ENCODE measurements at places on chromosomes 4 and X.

DNA sequence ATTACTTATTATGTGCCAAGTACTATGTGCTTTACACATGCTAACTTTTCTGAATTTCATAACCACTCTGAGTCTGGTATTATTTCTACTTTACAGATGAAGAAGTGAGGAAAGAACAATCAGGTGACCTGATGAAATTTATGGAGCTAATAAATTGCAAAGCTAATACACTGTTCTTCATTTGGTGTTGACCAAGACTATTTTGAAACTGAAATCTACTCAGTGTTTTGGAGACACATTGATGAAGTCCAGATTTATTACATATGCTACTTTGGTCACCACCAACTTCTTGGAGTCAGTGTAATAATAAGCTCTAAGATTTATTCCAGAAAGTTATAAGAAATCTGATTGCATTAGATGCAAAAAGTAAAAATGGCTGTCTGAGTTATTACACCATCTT lies 637.9 kb downstream of the FAT4 start:
- no peak for DNase-seq

- DNase-seq = no peak
Observed at GRCh38 chr4:182528819-182529218, 285.6 kb downstream of the TENM3 start.

GRCh38 chr4:144104509-144105130 lies 35.9 kb downstream of the GYPA start:
- DNase-seq = no peak

DNA sequence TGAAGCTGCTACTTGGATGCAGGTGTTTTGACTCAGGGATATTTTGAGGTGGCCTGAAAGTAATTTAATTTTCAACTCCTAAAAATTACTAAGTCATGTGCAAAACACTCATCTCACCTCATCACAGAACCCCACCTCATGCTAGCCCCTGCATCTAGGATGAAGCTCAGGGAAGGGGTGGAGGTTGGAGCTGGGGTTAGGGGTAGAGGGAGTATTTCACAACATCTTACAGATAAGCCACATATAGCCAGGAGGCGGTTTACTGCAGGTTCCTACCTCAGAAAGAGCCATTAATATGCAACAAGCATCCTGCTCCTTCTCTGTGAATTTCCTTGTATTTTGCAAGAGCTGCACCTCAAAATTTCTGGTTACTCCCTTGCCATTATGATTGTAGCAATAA lies 70.5 kb upstream of the TSPAN5 start:
- no peak for DNase-seq

GRCh38 chr4:102193145-102193544 lies 152.1 kb downstream of the SLC39A8 start:
- DNase-seq = no peak

DNA sequence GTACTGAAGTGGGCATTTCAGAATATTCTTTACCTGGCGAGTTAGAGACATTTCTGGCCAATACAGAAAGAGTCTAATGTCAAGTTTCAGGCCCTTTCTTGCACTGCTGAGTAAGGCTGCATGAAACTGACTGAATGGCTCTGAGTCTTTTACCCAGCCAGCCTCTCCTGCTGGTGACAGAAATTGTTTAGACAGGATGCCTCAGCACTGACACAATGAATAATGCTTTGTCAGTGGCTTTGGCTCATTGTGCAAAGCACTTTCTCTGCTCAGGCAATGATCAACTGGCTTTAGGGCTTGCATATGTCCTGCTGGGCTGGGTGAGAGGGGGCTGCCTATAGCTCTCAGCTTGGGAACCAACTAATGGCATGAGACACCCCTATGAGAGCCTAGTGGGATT lies 45.5 kb downstream of the CLNK start:
- DNase-seq = no peak

DNA sequence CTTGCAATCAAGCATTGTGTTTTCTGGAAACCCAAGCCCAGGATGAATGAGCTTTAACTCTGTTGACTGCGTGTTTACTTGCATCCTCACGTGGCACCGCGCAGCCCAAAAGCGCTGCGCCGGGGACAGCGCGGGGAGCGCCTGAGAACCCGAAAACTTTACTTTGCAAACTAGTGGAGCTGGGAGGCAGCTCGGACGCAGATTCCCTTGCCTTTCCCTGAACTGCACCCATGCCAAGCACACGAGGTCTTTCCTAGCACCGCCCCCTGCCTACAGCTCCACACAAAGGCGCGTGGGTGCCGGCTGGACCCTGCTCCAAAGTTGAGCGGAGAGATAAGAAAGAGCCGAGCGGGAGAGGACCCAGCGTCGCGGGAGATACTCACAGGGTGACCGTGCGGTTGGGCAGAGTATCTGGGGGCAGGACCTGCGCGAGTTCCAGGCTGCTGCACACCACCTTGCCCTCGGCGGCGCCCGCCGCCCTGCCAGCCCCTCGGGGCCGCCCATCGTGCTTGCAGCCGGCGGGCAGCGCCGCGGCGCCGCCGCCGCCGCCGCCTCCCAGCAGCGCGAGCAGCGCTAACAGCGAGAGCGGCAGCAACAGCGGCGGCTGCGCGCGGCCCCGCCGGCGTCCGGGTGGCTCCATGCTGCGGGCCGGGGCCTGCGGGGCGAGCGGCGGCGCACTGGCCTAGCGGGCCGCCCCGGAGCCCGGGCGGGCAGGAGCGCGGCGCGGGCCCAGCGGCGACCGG lies 550 bp downstream of the ADGRA3 start:
- DNase-seq = peak; percentile 12

- no peak for DNase-seq
Observed at GRCh38 chr4:8321771-8322170, 52.2 kb downstream of the HTRA3 start.

DNA sequence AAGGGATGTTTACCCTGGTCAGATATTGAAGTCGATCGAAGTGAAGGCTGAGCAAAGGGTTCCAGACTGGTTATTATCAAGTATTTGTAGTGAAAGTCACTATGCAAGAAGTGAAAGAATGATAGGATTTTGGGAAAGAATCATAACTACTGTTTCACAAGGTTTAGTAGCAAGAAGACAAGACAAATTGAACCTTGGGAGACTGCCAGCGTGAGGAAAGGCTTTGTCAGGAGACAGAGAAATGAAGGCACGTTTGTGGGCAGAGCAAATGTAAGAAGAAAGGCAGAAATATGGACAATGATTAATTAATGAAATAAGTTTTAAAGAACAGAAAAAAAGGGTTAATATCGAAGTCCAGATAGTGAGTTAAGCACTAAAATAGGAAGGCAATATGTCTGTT lies 456.8 kb downstream of the TRIML1 start:
- DNase-seq = no peak

GRCh38 chr4:88106205-88106604 lies 52.2 kb downstream of the ABCG2 start:
- DNase-seq = no peak

- no peak for DNase-seq
Observed at GRCh38 chrX:71930298-71930697, 19.7 kb downstream of the NHSL2 start.

DNA sequence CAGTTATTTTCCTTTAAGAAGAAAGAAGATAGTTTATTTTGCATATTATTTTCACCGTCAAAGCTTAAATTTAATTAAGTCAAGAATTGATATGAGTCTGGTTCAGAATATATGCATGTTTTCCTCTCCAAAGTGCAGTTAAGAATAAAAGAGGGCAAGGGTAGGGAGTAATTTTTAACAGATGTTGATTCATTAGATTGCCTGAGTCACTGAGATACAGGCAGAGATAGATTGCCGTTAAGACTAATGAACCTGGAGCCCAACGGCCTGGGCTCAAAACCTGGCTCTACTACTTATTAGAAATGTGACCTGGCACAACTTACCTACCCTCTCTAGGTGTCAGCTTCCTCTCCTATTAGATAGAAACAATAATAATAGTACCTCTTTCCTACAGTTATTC lies 1037.4 kb upstream of the PABPC4L start:
- DNase-seq = no peak

DNA sequence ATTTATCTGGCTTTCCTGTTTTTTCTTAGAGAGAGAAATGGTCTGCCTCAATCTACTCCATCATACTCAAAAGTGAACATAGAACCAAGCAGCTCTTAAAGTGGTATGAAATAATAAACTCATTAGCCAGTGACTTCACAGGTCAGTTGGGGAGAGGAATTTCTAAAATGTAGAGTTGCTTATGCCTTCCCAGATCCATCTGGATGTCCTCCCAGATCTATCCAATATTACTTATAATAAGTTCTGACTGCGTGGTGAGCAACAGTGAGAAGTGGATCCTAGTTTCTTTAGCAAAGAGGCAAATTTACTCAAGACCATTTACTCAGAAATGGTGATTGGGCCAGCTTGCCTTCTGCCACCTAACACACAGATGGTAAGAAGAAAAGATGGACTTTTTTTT lies 748.0 kb downstream of the PCDH18 start:
- no peak for DNase-seq

- DNase-seq = no peak
Observed at GRCh38 chrX:37485429-37485828, 86.0 kb upstream of the LANCL3 start.

GRCh38 chr4:182806259-182807252 lies 110.6 kb downstream of the DCTD start:
- DNase-seq = peak; percentile 51

GRCh38 chr4:81030981-81031791 lies 678 bp downstream of the BMP3 start:
- no peak for DNase-seq

DNA sequence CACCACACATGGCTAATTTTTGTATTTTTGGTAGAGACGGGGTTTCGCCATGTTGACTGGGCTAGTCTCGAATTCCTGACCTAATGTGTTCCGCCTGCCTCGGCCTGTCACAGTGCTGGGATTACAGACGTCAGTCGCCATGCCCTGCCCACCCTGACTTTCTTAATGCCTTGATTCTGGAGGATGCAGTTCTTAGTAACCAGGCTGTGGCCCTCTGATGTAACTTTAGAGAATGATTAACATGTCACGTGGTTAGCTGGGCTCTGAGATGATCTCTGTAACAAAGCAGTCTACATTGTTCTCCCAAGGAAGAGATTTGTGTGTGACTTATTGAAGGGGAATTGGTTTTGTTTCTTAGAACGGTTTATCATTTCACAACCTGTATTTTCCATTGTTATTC lies 30.6 kb downstream of the ANK2 start:
- DNase-seq = no peak
